NCI-H1105 treated with DMSO at 0.1 percent for 48 hours (cell line): ENCODE measurements at places on chromosomes 6 and 20.
A peak's percentile ranks its signal among the peaks of the same experiment; 100 is the strongest.

DNA sequence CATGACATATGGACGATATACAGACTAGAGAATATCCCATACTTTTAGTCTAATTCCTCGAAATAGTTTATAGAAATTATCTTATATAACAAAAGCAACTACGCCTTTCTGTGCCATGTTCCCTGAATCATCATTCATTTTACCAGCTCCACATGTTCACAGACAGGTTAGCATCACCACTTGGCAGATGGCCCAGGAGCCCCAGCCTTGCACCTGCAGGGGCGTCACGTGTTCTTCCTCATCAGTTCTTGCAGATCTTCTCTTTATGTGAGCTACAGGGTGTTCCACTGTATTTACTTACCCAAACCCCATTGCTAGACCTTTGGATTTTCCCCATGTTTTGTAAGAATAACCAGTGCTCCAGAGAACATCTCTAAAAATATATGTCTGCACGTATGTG lies 12.6 kb upstream of the BNIP5 start:
- peak; percentile 97 for DNase-seq

GRCh38 chr6:15569035-15569995 lies 93.5 kb downstream of the DTNBP1 start:
- DNase-seq, result no peak

- no peak for DNase-seq
Measured at GRCh38 chr6:1640476-1640875, 30.8 kb downstream of the FOXC1 start.

DNA sequence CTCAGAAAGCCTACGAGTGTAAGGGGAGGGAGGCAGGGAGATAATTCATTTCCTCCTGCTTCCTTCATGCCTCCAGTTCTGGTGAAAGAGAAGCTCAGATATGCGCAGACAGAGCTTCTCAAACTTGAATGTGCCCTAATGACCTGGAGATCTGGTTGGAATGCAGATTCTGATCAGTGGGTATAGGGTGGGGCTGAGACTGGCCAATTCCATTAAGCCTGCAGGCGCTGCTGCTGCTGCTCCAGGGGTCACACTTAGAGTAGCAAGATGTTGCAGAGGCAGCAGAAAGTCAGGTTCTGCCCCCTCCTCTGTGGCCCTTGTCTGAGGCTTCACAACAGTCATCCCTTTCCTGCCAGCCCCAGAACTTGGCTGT lies 161.0 kb downstream of the DHX35 start:
- no peak for DNase-seq

DNA sequence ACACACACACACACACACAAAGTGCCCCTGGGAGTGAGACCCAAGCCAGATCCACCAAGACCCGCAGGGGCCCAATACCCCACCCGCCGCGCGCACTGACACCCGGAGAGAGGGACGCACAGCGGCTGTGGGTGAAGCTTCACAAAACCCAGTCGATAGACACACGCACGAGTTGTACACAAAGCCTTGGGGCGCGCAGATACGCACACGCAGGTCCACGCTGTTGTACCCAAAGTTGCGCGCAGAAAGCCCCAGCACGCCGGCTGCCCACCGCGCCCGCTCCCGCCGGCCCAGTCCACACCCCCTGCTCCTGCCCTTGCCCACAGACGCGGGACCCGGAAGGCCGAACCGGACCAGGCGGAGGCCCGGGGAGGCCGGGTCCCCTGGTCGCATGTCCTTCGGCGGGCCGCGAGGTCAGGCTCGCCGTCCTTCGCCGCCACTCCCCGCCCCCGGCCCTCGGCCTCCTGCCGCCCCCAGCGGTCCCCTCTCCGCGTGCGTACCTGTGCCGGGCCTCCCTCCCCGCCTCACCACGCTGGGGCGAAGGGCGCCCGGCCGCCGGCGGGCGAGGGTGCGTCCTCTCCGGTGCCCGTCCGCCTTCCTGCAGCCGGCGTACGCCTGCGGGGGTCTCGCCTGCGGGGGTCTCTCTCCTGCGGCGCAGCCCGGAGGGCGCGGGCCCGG lies at the start of gene TMEM74B:
TMEM74B (minus strand) TSS at position 344 of the 678 bp plus-strand sequence. CDS start 1,180 bp downstream, outside the sequence.
- peak; percentile 3 for DNase-seq

DNA sequence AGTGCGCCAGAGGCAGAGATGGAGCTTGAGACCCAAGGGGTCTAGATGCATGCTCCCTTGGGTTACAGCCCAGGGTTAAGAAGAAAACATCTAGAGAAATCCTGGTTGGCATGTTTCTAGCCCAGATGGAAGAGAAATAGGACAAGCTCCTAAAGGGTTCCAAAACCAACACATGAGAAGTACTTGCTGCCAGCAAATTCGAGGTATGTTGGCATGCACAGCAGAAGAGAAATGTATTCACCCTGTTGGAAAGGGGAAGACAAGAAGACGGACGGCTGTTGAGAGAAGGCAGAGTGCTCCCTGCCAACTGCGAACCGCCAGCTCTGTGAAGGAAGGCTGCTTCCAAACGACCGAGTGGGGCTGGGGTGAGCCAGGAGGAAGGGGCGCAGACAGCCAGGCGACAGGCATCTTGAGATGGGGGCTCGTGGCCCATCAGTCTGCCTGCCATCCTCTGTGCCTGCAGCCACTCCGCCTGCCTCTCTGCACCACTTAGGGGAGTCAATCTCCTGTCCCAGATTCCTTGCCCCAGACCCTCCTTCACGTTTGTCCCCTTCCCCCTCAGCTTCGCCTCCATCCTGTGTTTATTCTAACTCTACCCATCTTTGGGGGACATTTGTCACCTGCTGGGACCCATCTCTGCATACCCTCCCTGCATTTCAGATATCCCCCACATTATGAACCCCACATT lies 249.2 kb downstream of the CDC5L start:
- DNase-seq, result no peak

DNA sequence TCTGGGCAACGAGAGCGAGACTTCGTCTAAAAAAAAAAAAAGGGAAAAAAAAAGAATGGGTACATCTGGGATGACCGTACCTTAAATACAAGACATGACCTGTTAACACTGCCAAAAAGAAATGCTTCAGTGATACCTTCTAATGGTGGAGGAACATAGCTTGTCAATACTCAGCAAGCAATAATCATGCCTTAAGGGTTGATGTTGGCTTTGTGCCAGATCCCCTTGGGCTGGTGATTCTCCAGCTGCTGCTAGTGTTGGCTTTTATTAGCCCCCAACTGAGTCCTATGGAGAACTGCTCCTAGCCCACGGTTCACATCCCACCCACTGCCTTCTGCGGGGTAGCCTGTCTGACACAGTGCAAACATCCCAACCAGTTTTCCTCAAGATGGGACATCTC lies 134.9 kb downstream of the PLCB1 start:
- DNase-seq, result peak; percentile 52

DNA sequence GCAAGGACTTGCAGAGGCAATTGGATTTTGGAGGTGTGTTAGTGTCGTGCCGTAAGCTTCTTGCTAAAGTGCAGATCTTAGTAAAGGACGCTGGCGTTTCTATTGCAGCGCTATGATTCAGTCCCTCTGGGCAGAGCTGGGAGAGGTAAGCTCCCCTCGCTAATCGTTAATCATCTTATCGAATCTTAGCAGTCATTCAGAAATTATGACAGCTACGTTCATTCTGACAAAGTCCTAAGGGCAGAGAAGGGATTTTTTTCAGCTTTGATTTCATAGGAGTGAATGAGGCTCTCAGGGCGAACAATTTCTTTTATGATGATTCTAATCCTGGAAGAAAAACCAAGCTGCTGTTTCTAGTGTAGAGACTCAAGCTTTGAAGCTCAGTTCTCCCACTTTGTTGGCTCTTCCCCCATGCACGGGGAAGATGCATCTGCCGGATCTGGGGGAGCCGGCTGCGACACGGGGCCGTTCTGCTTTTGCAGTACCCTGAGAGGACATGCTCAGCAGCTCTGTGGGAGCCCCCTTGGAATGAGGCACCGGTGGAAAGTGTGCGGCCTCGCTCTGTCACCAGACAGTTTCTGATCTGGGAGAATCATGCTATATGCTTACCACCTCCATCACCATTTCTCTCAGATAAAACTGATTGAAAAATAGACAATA lies 79.1 kb upstream of the SLC22A23 start:
- DNase-seq, result no peak

GRCh38 chr20:4875578-4876067 lies 125.7 kb downstream of the SLC23A2 start:
- peak; percentile 98 for DNase-seq

DNA sequence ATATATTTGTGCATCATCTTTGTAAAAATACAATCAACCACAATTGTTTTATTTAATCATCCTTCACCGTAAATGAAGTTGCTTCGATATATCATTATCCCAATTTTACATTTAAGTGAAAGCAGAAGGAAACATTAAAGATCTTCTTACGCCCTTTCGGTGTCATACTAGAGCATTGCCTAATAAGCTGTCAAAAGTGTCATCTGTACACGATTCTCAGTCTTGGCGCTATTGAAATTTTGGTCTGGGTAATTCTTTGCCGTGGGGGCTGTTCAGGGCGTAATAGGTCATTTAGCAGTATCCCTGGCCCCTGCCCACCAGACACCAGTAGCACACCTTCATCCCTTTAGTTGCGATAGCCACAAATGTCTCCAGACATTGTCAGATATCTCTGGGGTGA lies 40.4 kb upstream of the TMEM170B start:
- no peak for DNase-seq

DNA sequence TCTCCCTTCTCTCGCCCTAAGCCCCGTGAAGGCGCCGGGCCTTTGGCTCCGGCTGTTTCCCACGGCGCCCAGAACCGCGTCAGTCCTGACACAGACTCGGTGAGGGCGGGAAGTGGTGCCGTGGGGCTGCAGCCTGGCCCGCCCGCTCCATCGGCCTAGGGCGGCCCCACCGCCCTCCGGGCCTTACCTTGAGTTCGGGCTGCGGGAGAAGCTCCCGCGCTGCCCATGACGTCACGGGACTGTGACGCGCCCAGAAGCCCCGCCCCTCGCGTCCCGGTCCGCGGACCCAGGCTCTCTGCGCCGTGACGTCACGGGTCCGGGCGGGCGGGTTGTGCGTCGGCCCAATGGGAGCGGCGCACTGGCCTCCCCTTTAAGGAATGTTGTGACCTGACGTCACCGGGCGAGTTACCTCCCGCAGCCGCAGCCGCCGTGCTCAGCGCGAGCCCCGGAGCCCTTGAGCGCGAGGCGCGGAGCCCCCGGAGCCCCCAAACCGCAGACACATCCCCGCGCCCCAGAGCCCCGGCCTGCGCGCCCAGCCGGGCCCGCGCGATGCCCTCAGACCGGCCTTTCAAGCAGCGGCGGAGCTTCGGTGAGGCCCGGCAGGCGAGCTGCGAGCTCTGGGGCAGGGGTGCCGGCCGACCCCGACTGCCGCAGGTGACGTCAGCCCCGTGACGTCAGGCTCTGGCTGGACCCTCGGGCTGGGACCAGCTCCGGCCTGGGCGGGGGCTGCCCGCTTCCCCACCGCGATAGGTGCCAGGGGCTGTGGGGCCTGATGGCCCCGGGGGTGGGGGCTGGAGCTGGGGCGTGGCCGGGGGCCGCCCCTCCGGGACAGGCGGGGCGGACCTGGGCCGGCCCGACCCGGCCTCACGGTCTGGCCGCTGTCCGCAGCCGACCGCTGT lies at the start of gene MAP1LC3A:
MAP1LC3A (plus strand) TSS at position 399 of the 899 bp plus-strand sequence; CDS start at position 550, 151 bp downstream.
- peak; percentile 84 for DNase-seq

DNA sequence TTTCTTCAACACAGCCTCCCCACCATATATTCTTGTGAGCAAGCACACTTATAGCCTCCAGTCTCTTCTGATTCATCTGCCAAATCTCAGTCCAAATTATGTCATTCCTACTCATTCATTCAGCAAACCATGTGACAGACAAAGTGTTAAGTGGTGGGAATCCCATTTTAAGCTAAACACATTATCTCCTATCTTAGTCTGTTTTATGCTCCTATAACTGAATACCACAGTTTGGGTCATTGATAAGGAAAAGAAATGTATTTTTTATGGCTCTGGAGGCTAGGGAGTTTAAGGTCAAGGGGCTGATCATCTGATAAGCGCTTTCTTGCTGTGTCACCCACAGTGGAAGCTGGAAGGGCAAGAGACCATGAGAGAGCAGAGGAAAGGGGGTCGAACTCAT lies 23.9 kb upstream of the SMIM13 start:
- DNase-seq, result no peak

GRCh38 chr20:62941792-62942191 lies 3.8 kb downstream of the GID8 start:
- no peak for DNase-seq

DNA sequence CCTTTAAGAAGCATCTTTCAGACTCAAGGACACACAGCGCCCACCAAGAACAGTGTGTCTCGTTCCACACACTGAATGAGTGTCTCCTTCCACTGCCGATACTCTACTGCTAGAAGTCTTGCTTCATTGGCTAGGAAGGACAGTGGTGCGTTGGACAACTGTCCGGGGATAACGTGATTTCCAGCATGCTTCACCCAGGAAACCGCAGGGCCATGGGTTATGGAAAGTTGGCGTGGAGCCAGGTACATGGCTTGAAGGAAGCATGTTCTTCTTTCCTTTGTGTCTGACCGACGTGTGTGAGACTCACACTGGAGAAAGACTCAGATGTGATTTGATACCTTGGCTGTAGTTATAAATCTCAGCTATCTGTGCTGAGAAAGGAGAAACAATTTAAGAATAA lies 73.2 kb downstream of the SMOC2 start:
- peak; percentile 7 for DNase-seq
